Astrocyte of the spinal cord (primary cell): ENCODE measurements at places on chromosomes 1 and 21.

DNA sequence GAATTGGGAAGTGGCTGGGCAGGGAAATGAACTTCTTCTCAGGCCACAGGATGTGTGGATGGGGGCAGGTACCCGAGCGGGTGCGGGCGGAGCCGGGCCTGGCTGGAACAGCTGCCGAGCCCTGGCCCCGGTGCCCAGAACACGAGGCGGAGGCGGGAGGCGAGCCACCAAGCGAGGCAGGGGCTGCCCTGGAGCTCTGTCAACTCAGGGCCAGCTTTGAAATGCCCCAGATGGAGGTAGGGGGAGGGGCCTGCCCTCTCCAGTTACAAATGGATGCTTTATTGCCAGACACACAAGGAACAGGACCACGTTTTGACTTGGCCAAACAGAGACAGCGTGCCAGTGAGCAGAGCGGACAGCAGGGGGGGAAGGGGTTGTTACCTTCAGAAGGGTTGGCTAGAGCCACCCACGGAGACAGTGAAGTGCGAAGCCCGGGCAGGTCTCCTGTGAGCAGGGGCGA is 240.4 kb downstream of the SDCCAG8 start:
- no peak for DNase-seq

DNA sequence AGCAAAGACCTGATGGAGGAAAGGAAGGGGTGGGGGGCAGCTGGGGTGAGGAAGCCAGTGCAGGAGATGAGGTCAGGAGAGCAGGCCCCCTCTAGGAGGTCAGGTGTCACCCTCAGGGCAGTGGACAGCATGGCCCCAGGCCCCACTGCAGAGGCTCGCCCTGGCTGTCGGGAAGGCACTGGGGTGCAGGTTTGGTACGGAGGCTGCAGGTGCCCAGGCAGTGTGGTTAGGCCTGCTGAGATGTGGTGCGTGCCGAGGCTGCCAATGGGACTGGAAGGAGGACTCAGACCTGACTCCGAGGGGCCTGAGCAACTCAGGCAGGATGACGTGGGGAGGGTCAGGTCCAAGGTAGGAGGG is 82.3 kb downstream of the PCBP3 start:
- DNase-seq, result no peak

- DNase-seq, result no peak
Observed at GRCh38 chr1:39762550-39763540, 8.3 kb downstream of the OXCT2 start.

GRCh38 chr1:19351873-19352272 is 39.7 kb downstream of the SLC66A1 start:
- DNase-seq, result no peak

- DNase-seq, result peak; percentile 64
Observed at GRCh38 chr1:212700892-212701819, 1.5 kb upstream of the BATF3 start.

DNA sequence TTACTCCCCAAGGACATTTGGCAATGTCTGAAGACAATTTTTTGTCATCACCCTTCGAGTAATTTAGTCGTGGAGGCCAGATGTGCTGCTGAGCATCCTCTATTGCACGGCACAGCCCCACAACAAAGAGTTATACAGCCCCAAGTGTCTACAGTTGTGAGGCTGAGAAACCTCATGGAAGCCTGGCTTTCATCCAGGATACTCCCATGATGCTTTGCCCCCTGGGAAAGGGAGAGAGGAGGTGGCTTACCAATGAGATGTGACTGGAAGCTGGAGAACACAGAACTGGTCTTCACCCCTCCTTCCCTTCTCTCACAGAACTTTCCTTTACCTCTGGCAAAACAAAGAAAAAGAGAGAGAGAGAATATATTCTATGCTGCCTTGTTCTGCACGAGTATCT is 150.9 kb upstream of the VAMP3 start:
- DNase-seq, result no peak

DNA sequence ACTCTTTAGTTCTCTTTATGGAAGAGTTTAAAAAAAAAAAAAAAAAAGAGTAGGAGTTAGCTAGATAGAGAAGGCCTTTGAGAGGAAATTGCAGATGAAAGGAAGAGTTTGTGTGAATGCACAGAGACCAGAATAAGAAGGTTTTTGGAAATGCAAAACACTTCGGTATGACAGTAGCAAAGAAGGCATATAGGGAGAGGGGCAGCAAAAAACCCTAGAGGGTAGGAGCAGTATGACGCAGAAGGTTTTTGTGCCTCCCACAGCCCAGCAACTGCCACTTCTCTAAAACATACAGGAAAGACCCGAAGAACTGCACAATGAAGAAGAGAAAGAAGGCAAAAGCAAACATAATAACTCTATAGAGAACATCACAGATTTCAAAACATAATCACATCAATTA is 84.3 kb downstream of the WDR64 start:
- no peak for DNase-seq

DNA sequence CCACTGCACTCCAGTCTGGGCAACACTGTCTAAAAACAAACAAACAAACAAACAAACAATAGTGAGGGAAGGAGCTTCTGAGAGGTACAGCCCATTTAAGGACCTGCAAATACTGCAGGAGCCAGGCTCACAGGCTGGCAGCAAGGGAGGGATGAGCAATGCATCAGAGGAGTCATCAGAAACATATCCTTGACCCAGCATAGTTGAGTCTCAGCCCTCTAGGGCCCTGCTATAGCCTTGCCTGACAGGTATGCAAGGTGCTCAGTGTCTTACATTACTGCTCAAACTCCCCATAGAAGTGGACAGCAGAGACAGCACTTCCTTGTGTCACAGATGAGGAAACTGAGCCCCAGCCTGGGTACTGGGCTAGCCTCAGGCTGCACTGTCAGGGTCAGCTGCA is 7.3 kb upstream of the TTC4 start:
- no peak for DNase-seq

DNA sequence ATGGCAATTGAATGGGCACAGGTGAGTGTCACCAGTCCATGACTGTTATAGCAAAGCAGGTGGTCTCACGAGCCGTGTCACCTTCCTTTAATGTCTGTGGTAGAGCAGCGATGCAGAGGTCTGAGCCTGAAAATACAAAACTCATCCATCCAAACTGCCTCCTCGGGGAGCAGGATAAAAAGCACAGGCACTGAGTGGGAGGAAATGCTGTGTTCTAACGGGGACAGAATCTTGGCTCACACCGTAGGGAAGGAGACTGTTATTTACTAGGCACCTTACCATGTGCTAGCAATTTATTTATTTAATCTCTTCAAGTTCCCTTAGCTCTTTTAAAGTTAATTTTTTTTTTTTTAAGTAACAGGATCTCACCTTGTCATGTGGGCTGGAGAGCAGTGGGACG is 1.2 kb downstream of the ASCL5 start:
- no peak for DNase-seq

- no peak for DNase-seq
Observed at GRCh38 chr1:112698366-112699310, 8.3 kb downstream of the RHOC start.

- DNase-seq, result no peak
Observed at GRCh38 chr21:17427831-17428483, 84.9 kb upstream of the CXADR start.

- DNase-seq, result no peak
Observed at GRCh38 chr1:66197785-66198184, 336.2 kb upstream of the SGIP1 start.

- no peak for DNase-seq
Observed at GRCh38 chr1:243236604-243237252, 18.4 kb downstream of the CEP170 start.

DNA sequence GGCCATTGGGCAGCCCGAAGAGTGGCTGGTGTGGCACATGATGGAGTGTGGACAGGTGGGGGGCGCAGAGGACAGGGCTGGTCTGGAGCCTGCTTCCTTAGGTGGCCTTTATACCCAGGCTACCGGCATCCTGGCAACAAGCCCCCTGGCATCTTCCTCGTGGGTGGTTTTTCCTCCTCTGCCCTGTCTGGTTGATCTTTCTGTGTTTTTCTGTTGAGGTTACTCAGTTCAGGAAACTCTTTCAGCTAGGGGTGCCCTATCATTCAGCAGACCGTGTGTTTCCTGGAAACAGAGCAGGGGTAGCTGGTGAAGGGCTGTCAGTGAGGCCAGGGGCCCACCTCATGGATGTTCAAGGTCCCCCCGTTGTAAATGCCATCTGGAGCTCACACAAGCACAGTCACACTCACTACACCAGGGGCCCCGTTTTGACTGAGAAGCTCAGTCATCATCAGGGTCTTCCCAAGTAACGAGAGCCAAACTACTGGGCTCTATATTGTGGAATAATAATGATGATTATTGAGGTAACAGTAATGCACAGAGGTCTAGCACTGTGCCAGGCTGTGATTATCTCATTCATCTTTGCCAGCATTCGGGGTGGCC is at the start of gene KRTAP12-4:
Gene KRTAP12-4, minus strand, starts transcription at position 84 of the 600 bp plus-strand sequence. Its CDS starts 45 bp downstream, at position 39.
- no peak for DNase-seq
